Caki2 (cell line): ENCODE measurements at places on chromosomes 13 and 19.

GRCh38 chr19:36215276-36216123 is 594 bp downstream of the ZNF146 start:
- peak; percentile 41 for DNase-seq

- no peak for DNase-seq
These were observed 9.0 kb downstream of the CD22 start for GRCh38 chr19:35337984-35338296.

GRCh38 chr13:106575896-106576295 is 8.0 kb upstream of the ARGLU1 start:
- no peak for DNase-seq

- DNase-seq, result no peak
These were observed 3.6 kb upstream of the ONECUT3 start for GRCh38 chr19:1749373-1750342.
